Ureter (tissue), 1 donor: ENCODE measurements at places on chromosomes 4 and X. TPM values are rescaled to one million over a fixed set of nuclear protein-coding genes. Genes with fewer than 3 reads are reported as not detected.
A peak's percentile ranks its signal among the peaks of the same experiment; 100 is the strongest.

CXCL5 gene
- not detected for total RNA-seq

TRIM75 gene
- not detected for total RNA-seq

ANOS1 gene
- 2.3 TPM for total RNA-seq

PLS3 gene
- 119 TPM for total RNA-seq

EDNRA gene
- total RNA-seq: 15.4 TPM

TMEM271 gene
- total RNA-seq: not detected

SLC10A6 gene
- 1.6 TPM for total RNA-seq

BGN gene
- total RNA-seq: 77.5 TPM

MAGEE2 gene
- total RNA-seq: not detected

PWWP3B gene
- total RNA-seq: 0.52 TPM

HTR2C gene
- total RNA-seq: 0.75 TPM

PABPC5 gene
- 1.6 TPM for total RNA-seq

DNA sequence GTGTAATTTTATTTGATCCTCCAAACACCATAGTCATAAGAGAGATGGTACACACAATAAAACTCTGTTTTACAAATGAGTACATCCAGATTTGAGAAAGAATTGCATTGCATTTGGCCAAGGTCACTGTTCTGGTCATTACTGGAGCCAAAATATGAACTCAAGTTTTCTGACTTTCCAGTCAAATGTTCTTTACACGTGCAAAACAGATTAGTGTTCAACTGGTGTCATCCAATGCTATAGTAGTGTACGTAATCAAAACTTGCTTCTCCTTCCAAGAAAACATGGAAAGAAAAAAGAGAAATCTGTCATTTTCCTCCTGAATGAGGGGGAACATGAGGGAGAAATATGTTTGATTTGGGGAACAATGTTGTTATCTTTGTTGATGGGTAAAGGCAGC lies 291.9 kb downstream of the NAF1 start:
- no peak for DNase-seq

- DNase-seq: no peak
Observed at GRCh38 chr4:112731715-112732114, 94.8 kb downstream of the LARP7 start.

DNA sequence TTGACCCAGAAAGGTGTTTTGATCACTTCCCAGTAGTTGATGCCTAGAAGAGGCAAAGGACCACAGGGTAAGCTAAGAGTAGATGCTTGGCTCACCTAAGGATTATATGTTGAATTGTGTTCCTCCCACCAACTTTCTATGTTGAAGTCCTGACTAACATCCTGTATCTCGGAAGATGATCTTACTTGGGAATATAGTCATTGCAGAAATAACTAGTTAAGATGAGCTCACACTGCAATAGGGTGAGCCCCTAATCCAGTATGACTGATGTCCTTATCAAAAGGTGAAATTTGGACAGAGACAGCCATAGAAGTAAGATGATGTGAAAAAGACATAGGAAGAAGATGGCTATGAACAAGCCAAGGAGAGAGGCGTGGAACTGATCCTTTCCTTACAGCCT lies 3.3 kb upstream of the HMGB2 start:
- DNase-seq: no peak

GRCh38 chr4:167623241-167623572 lies 388.9 kb upstream of the SPOCK3 start:
- no peak for DNase-seq

- peak; percentile 22 for DNase-seq
Observed at GRCh38 chr4:184364100-184364921, 110.0 kb downstream of the IRF2 start.

DNA sequence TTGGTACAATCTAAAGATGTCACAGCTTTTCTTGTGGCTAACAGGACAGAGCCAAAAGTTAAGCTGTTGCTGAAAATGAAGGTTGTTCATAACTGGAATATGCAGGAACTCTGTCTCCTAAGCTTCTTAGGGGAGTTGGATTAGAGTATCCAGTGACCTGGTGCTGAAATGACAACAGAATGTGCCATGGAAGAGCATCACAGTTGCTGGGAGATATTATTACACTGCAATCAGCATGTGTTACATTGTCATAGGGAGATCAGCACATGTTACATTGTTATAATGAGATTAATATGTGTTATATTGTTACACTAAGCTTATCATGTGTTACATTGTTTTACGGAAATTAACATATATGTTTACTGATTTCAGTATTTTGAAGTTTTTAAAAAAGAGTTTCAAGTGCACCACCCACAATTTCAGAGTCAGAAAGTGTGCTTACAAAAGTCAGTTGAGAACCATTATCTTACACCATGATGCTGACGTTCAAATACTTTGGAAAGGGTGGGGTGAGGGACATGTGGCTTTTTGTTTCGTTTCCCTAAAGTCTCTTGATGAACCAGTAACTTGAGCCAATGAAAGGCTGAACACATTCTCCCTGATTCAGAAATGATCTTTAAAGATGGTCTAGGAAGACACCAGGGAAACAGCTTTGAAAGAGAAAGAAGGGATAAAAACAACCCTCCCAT lies 113.4 kb downstream of the DRD5 start:
- DNase-seq: no peak

- no peak for DNase-seq
Observed at GRCh38 chr4:76563454-76564122, 128.6 kb downstream of the SHROOM3 start.

- no peak for DNase-seq
Observed at GRCh38 chrX:35046660-35047296, 104.2 kb downstream of the FAM47B start.

GRCh38 chr4:87720094-87720691 lies 70.1 kb downstream of the DMP1 start:
- DNase-seq: no peak

DNA sequence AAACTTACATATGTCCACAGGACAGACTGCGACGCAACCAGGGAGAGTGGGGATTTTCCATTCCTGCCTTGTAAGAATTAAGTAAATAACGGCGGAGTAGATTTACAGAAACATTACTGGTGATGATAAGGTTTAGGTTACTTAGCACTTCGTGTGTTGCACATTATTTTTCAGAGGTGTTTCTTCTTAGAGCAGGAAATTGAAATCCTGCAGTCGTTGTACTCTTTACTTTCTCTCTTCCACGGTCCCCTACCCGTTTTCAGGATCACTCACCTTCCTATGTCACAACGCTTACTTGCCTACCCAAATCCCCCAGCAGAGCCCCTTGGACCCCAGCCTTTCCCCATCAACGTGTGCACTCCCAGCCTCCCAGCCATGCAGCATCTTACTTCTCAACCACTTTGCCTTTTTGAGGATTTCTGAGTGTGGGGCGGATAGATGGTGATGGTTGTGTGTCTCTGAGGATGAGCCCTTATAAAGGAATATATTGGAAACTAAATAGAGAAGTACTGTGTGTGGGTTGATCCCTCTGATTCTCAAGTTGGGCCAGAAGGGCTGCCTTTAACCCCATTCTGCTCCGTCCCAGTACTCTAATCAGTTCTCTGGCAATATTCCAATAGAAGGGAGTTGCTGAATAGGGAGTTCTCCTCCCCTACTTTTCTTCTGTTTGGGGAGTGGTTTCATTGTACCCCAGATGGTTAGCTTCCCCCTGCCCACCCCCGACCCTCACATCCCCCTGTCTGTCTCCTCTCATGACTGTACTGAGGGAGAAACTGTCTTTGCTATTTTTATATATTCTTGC lies 1.6 kb downstream of the MID2 start:
- no peak for DNase-seq

DNA sequence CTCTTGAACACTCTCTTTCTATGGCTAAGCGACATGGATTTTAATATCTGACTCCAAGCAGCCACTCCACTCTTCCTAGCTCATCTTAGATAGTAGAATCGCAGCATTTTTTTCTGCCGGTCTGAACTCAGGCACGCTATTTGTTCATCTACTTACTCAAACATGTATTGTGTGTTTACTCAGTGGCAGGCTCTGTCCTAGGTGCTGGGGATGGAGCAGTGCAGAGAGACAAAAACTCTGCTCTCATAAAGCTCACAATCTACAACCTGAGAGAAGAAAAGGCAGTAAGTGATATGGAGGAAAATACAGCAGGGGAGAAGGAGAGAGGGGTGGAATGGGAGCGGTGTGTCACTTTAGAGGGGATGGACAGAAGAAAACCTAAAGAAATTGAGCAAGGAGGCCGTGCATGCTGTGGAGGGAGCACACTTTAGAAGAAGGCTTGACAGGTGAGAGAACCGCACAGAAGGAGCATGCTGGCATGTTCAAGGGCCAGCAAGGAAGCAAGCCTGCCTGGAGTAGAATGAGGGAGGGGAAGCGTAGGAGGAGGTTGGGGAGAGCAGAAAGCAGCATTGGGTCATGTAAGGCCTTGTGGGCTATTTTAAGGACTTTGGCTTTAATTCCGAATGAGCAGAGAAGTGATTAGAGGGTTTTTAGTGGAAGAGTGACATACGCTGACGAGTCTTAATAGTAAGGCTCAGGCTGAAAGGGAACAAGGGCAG lies 132.0 kb downstream of the ANK2 start:
- DNase-seq: no peak

DNA sequence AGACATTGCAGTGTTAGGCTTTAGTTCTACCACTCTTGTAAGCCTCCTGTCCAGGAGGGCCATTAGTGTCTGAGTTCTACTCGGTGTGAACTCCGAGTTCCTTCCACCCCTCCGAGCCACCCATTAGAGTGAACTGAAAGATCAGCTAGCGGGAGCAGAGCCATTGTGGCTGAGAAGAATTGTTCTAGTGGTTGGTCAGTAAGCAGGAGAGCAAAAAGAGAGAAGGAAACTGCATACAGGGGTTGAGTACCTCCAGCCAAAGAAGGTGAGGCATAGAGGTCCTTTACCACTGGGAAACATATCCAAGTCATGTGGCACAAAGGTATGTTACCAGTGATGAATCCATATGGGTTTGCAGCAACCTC lies 96.9 kb downstream of the CPE start:
- no peak for DNase-seq

DNA sequence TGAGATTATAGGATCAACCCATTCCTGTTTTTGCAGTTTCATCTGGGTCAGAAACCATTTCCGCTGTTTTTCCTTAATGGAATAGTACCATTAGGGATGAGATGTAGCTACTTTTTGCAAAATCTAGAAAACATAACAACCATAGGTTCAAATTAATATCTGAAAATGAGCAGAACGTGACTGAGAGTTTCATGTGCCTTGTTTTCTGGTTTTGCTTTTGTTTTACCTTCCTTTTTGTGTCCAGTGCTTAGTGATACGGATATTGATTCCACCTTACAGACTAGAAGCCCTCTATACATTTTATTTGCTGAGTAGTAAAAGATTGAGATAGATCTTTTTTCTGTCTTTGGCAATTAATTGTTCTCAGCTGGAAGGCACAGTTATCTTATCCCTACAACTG lies 46.5 kb downstream of the SNX25 start:
- DNase-seq: no peak

DNA sequence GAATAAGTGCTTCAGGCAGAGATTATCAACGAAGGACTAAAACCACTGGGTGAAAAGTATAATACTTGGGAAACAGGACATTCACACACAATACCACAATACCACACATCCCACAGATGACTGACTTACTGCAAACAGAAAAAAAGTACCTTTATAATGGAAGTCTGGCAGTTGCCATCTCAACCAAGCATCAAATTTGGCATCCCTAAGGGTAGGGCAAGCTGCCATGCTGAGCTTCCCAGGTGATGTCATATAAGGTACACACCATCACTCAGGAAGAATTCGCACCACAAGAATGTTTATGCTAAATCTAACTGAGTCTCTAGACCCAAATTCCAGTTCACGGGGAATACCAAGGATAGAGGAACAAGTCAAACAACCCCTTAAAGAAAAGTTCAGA lies 9.1 kb downstream of the QDPR start:
- DNase-seq: no peak

DNA sequence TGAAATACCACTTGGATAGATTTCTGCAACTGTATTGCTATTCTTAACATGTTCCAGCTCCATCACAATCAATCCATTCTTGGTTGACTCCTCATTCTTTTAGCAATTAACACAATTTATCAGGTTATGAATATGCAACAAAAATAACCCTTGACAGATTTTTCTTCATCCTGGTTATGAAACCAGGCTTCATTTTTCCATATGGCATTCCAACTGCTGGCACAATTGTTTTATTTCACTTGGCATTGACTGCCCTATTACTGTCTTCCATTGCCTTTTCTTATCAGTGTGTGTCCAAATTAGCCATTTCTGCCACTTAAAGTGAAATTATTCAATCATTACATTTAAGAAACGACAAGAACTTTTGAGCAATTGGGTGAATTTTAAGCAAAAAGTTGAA lies 388.8 kb upstream of the EPHA5 start:
- DNase-seq: no peak

- DNase-seq: no peak
Observed at GRCh38 chr4:112515198-112516065, 548 bp downstream of the NEUROG2 start.

GRCh38 chr4:82561786-82562563 lies at the start of gene TMEM150C:
TSS of gene TMEM150C (minus strand) at chr4:82561988. CDS start at chr4:82504657, 57,331 bp downstream.
- no peak for DNase-seq
